Spinal cord (tissue), 10 donors: ENCODE measurements at places on chromosomes 2 and 18. TPM values are rescaled to one million over a fixed set of nuclear protein-coding genes. Genes with fewer than 3 reads are reported as not detected.

The SELENOI gene
- 20.1 TPM for polyA plus RNA-seq

GRCh38 chr2:18074476-18074875 lies 196.0 kb downstream of the KCNS3 start:
- no peaks in the 10 kb centered on the region for H3K27me3 ChIP-seq
- no peak overlapping the region for H3K27ac ChIP-seq
- peaks cover 3% of the 10 kb centered on the region for H3K4me1 ChIP-seq
- H3K36me3 ChIP-seq = no peaks in the 10 kb centered on the region
- H3K4me3 ChIP-seq = no peak overlapping the region

DNA sequence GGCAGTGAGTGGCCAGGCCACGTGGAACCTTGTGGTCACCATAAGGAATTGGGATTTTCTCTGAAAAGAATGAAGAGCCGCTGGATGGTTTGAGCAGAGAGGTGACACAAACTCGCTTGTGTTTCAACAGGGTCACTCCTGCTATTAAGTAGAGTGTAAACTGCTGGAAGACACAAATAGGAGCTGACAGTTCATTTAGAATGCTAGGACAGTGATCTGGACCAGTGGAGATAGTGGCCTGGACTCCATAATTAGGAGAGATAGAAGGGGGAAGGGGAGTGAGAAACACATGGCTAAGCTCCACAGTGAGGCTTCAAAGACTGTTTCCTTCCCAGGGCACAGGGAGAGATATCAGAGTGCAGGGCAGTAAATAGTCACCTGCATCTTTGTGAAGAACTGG lies 381.1 kb upstream of the ST6GAL2 start:
- no peak overlapping the region for H3K27ac ChIP-seq
- no peak for DNase-seq
- H3K36me3 ChIP-seq = no peaks in the 10 kb centered on the region
- no peak overlapping the region for H3K4me3 ChIP-seq

The AGXT gene
- polyA plus RNA-seq = not detected

DNA sequence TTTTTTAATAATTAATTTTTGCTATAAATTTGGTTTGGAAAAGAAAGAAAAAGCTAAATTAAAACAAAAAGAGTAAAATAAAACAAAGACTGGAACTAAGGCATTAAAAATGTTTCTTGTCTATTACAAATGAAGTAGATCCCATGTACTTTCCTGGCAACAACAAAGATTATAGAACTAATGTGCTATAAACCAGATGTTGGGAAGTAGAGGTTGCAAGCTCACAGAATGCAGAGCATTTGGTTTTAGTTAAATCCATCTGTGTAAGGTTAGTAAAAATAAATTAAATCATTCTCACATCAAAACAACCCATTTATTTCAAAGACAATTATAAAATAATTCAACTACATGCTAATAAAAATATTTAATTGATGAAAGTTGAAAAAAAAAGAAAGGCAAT lies 157.2 kb upstream of the ZC3H15 start:
- H3K27me3 ChIP-seq = no peaks in the 10 kb centered on the region
- no peaks in the 10 kb centered on the region for H3K4me1 ChIP-seq
- H3K36me3 ChIP-seq = no peaks in the 10 kb centered on the region
- no peak for DNase-seq
- H3K27ac ChIP-seq = no peak overlapping the region
- no peak overlapping the region for H3K4me3 ChIP-seq

GRCh38 chr18:56890632-56891031 lies 239.5 kb downstream of the WDR7 start:
- no peak for DNase-seq
- H3K27me3 ChIP-seq = no peaks in the 10 kb centered on the region
- no peak overlapping the region for H3K4me3 ChIP-seq
- no peaks in the 10 kb centered on the region for H3K4me1 ChIP-seq
- H3K36me3 ChIP-seq = no peaks in the 10 kb centered on the region

- H3K27ac ChIP-seq = no peak overlapping the region
- H3K4me1 ChIP-seq = peaks cover 6% of the 10 kb centered on the region
- no peak for DNase-seq
- H3K27me3 ChIP-seq = no peaks in the 10 kb centered on the region
Measured at GRCh38 chr2:157793053-157793612, 83.0 kb downstream of the ACVR1 start.
